Activated CD4-positive, CD25-positive, alpha-beta regulatory T cell treated with anti-CD3 and anti-CD28 coated beads, Interleukin-2, amount 50 U/mL, for 16 hours (primary cell): ENCODE measurements at places on chromosomes 3 and 15.

GRCh38 chr15:35624881-35625280 lies 78.9 kb upstream of the DPH6 start:
- DNase-seq: no peak

DNA sequence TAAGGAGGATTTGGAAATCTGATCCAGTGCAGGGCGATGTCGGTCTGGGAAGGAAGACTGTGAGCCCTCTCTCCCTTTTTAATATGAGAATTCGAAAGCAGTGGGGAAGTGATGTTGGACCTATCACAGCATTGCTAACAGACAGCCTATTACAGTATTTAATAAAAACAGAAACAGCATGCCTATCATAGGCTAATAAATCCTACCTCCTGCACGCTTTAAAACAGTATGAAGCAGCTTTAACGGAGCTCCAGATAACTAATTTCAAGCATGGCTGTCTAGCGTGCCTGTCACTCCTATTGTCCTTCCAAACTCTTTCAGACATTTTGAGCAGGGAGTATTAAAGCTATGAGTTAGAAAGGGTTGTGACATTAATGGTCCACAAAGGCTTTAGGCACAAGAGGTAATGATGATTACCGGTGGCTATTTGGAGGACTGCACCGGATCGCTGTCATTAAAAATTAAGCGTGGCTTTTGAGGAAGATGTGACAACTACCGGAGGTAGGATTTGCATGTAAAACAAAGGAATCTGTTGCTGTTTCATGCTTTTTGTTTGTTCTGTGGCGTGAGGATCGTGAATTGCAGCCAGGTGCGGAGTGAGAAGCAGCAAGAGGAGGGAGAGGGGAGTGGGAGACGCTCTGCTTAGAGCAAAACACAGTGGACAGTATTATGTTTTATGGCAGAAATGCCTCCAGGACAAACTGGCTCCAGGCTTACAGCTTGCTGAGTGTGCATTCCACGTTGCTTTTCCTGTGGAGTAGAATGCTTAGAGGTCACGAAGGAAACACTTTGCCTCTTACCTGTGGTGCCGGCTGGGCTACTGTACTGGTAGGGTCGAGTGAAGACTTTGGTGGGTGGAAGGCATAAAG lies at the start of gene KCNMB2:
Gene KCNMB2, plus strand, starts transcription at position 226 of the 869 bp plus-strand sequence.
- no peak for DNase-seq

DNA sequence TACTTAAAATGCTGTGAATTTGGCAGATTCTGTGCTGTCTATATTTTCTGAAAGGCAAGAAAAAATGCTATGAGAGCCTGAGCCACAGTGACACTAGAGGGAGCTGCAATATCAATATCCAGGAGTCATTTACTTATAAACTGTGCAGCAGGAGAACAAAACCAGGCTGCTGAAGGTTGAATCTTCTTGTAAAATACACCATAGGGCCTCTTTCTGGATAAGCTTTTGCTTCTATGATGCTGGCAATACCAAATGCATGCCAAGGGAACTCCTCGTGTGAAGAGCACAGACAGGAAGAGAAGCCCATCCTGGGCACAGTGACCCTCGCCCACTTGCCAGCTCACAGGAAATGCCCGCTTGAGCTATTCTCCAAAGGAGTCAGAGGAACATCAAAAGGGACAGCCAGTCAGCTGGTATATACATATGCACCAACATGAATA lies 48.0 kb upstream of the TSPAN3 start:
- DNase-seq: no peak

GRCh38 chr3:4270720-4271119 lies 32.4 kb upstream of the SETMAR start:
- DNase-seq: no peak

DNA sequence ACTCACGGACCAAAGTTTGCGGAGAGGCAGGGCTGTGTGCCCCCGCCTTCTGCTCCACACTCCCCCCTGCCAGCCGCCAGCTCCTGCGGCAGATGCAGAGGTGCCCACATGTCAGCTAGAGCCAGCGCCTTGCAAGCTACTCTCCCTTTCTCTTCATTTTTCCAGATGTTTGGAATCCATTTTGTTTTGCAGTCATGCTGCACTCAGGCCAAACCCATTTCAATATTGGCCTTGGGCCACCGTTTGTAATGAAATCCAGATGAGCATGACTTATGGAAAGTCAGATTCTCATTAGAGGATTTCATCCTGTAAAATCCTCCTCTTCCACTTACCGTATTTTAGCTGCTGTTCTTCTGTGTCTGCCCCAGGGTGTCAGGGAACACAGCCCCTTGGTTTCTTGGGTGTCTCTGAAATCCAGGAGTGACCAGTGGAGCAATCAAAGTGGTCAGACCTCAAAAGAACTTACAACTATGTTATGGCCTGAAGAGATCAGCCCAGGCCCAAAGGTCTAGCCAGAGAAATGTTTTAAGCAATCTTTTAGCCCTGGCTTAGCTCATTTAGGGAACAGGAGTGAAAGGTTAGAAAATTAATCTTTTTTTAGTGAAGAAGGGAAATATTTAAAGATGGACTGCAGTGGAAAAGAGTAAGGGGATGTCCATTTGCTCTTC lies 65.8 kb downstream of the AAGAB start:
- DNase-seq: no peak

GRCh38 chr3:64483467-64483866 lies 204.3 kb downstream of the ADAMTS9 start:
- DNase-seq: no peak

DNA sequence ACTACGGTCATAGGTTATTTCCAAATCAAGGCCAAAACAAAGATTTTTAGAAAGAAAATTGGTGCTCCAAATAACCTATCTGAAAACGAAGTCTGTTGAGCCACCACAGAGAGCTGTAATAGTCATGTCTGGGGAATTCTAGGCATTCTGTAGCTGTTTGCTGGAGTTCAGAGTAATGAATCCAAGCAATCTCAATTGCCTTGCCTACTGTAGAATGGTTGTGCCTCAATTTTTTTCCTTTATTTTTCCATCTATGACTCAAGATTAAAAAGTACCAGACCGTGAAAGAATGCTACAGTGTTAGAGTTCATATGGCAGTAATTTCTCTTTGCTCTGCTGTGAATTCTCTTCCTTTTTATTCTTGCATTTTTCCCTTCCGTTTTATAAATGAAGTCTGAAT lies 1007.2 kb upstream of the ALCAM start:
- DNase-seq: no peak

- no peak for DNase-seq
These were observed 1076.3 kb upstream of the EPHA6 start for GRCh38 chr3:95738045-95738444.

- DNase-seq: no peak
These were observed 76.9 kb downstream of the HES1 start for GRCh38 chr3:194212845-194213331.

GRCh38 chr3:82130046-82130445 lies 368.6 kb upstream of the GBE1 start:
- DNase-seq: no peak

DNA sequence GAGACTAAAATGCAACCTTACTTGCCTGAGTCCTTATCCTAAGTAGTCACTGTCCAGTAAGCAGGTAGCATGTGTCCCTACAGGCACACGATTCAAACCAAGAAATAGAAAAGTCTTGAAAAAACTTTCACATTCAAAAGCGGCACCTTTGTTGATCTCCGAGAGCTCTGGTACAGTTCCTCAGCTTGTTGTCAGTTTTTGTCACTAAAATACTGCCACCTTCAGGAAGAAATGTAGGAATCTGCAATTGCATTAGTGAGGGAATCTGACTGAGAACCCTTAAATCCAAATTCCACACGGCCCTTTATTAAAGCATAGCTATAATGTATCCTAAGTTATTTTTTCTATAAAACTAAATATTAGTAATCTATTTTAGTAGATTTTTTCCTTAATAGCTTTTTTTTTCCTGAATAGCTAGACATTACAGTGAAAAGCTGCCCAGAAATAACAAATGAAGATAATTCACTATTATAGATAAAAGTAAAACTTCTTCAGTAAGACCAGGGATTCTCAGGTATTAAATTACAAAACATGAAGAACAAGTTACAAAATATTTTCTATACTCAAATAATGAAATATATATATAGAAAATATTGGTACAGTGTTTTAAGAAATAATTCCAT lies 44.0 kb downstream of the CCDC54 start:
- no peak for DNase-seq

DNA sequence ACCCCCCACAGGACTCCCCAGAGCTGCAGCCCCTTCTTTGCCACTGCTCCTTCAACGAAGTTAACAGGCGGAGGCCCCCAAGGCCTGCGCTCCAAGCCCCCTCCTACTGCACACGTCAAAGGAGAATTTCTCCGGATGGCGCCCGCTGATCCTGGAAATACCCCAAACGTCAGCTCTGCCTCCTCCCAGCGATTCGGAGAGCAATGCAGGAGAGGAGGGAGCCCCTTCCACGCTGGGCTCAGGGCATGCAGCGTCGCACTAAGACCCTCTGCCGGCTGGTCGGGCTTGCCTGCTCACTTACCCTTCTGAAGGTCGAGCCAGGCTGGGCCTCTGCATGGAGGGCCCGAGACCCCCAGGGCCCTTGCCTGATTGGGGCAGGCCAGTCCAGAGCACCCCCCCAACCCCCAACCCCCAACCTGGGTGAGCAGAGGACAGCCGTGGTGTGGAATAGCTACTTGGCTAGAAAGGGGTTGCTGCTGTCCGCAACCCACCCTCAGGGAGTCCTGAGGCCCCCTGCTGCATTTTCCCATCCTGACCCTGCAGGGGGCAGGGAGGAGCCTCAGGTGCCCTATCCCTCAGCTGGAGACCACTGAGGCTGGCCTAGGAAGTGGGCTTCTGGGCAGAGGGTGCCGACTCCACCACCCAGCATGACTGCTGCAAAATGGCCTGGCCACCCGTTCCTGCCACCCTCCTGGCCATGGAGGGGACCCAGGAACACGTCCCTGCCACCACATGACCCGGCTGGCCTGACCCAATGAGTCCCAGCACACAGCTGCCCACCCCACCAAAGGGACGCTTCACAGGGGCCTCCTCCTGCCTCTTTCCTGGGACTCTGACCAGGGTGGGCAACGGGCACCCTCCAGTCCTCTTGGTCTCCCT lies 976 bp downstream of the ATP2B2 start:
- DNase-seq: no peak

GRCh38 chr15:66932634-66933024 lies 132.8 kb upstream of the SMAD3 start:
- DNase-seq: no peak

DNA sequence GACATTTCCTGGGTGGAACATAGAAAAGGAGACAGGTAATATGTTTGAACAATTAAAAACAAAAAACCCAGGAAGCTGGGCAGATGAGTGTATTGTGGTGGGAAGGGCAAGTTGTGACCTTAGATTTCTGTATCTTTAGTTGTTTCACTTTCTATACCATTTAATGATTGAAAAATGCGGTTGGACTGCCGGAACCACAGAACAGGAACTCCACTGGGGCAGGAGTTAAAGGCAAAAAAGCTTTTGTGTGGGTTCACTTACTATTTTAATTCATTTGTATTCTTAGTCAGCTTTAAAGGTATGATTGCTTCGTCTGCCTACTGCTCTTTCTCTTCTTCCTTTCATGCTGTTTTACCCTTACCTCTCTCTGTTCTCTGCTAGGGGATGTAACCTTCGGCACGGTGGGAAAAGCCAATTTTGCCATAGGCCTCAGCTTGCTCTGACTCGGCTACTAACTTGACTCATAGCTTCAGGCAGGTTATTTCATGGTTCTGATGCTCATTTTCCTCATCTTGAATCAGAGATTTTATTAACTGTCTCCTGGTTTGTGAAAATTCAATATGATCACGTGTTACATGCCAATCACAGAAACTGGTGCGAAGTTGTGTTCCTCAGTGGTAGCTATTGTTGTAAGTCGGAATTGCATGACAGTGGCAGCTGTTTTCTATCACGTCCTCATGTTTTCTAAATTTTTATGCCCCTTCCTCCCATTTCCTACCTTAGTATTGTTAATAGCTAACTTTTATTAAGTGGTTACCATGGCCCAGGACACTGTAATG lies 1.6 kb upstream of the MCTP2 start:
- no peak for DNase-seq
